Thoracic aorta endothelial cell (primary cell): ENCODE measurements at places on chromosomes 4 and X. TPM values are rescaled to one million over a fixed set of nuclear protein-coding genes. Genes with fewer than 3 reads are reported as not detected.

Gene PNMA5
- not detected in 2 replicates for total RNA-seq

Gene GPR173
- total RNA-seq: 2.8 and 3.2 TPM in 2 replicates

Gene ATP1B4
- total RNA-seq: not detected in 2 replicates

Gene PAGE4
- total RNA-seq: not detected in 2 replicates

Gene AFF2
- 0.22 TPM in 1 of 2 replicates, not detected in the other for total RNA-seq
